ENCODE measurements at places on chromosomes 13 and 19.

DNA sequence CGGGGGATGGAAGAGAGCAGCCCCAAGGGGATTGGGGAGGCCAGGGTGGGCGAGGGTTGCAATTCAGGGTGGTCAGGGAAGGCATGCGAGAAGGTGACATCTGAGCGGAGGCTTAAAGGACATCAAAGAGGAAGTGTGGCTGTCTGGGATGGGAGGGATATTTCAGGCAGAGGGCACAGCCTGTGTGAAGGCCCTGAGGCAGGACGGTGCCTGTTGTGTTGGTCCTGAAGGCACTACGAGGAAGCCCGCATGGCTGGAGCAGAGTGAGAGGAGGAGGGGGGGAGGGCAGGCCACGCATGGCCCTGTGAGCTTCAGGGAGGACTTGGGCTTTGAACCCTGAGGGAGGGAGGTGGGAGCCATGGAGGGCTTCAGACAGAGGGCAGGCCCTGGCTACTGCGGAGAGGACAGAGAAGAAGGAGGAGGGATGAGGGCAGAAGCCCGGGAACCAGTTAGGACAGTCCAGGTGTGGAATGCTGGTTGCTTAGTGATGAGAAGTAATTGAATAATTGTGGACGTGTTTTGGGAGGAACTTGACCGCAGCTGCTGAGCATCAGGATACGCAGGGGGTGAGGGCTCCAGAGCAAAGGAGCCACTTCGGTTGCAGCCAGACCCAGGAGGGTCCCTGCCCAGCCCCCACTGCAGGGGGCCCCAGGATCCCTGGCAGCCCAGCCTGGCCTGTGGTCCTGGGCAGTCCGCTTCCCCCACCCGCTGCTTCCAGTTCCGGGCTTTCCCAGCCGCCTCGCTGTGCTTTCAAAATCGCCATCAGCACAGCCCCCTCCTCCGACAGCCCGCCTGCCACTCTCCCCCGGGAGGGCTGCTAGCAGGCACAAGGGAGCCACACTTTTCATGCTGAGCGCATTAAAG is 6.2 kb downstream of the TLE6 start:
- DNase-seq, result no peak

DNA sequence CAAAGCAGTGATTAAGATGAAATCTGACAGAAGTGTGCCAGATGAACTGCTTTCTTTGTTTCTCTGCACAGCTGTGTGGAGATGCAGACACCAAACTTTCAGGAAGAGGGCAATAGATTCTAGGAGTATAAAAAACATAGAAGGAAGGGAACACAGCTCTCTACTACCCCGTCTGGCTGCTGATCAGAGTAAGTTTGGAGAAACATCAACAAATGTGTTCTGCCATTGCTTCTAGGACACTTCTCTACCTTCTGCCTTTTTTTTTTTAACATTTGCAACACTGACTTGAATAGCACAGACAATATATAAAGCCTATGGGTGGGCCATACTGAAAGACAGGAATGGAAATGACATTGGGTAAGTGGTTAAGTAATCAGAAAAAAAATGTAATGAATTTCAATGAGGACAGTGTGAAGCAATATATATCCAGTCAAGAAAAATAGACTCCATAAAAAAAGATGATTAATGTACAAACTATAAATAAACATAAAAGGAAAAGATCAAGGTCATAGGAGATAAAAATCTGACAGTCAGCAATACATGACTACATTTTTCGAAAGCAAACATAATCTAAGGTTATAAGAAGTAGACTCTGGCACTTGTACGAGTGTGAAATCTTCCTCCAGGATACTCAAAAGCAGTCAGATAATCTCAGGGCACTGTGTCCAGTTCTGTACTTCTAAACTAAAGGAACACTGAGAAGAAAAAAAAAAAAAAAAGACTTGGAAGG is 21.4 kb downstream of the NUFIP1 start:
- no peak for DNase-seq

- DNase-seq, result peak; percentile 74
Measured at GRCh38 chr19:57406516-57407123, 4.3 kb upstream of the ZNF17 start.

DNA sequence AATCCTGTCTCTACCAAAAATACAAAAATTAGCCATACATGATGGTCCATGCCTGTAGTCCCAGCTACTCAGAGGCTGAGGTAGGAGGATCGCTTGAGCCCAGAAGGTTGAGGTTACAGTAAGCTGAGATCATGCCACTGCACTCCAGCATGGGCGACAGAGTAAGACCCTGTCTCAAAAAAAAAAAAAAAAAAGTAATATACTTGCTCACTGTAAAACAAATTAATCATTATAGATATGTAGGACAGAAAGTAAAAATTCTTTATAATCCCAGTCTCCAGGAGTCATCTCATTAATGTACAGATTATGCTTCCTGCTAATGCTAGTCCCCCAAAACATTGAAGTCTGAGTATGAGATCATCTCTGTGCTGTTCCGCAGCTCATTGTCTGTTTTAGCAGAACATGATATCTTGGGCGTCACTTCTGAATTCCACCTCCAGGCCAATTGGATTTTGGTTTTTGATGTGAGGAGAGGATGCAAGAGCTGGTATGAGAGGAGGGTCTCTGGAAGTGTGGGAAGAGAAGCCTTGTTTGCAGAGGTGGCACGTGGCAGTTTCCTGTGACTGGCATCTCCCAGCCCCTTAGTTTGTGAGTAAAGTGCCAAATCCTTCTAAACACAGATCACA is 75.4 kb upstream of the NPAS1 start:
- DNase-seq, result no peak

DNA sequence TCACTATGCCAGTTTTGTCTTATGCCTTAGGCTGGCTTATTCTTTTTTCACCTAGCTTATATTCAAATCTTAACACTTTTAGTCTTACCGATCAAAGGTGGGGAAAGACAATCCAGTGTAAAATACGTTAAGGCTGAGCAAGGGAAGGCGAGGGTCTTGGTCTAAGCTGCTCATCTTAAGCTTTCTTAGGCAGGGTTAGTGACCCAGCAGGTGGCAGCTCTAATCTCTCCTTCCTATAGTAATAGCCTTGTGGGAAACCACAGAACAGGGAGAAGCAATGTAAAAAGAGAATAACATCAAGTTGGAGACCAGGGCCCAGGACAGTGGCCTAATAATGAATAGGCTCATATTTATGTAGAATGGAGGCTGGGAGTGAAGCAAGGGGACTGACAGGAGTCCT is 45.9 kb downstream of the COG3 start:
- DNase-seq, result no peak

GRCh38 chr19:931860-932647 is 6.2 kb downstream of the ARID3A start:
- DNase-seq, result no peak

DNA sequence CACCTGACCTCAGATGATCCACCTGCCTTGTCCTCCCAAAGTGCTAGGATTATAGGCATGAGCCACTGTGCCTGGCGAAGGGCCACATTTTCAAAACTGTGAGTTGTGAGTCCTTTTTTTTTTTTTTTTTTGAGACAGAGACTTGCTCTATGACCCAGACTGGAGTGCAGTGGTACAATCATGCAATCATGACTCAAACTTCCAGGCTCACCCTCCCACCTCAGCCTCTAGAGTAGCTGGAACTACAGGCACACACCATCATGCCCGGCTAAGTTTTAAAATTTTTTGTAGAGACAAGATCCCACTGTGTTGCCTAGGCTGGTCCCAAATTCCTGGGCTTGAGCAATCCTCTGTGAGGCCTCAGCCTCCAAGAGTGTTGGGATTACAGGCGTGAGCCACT is 3.8 kb upstream of the MYPOP start:
- DNase-seq, result no peak

- DNase-seq, result no peak
Measured at GRCh38 chr19:32566246-32566830, 14.7 kb upstream of the PDCD5 start.

DNA sequence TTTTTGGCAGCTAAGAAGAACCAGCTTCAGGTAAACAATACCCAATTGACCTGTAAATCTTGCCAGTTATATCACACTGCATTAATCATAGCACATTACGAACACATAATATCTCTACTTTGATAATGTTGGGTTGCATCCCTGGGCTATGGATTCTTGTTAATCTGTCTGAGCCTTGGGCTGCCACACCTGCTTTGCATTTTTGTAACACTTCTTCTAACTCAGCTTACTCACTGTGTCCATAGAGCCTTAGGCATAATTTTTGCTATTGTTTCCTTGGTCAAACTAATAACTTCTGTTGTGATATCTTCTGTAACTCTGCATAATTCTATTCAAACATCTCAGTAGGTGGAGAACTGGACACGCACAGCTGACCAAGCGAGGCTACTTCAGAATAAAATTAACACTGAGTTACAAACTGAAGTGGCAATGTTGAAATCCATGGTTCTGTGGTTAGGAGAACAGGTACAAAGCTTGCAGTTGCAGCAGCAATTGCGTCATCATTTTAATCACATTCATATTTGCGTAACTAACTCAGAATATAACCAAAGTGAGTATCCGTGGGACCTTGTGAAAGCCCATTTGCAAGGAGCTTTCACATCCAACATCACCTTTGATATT is 6.4 kb downstream of the ZNF350 start:
- no peak for DNase-seq
